Activated T-cell treated with anti-CD3 and anti-CD28 coated beads for 1 hour (primary cell): ENCODE measurements at places on chromosomes 6 and 20.

DNA sequence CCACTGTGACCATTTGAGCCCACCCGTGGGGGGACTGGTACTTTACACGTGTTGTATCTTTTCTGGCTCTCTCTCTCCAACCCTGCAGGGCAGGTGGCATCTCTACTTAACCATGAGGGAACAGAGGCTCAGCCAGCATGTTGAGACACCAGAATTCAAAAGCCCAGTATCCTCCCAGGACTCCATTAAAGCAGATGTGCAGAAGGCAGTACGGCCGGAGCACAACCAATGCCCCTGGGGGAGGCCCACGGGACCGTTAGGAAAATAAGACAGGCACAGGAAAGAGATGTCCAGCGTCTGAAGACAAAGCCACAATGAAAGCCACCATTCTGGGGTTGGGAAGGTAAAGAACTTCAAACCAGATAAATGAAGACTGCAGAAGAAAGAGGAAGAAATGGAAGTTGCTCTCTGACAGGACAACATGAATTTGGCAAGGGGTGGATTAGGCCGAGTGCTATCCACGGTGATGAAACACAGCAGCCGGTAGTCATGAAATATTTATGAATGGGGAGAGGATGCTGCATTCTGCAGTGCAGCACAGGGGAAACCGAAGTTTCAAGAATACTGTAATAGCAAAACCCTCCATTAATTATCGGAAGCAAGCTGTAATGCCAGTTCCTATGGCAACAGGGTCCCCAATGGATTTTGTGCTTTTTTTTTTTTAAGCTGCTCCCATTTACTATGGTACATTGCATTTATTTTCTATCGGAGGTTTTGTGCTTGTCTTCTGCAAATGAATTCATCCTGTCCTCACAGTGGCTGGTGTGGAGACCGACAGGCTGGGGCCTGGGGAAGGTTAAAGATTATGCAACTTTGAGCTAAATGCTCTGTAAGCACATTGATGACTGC, 179.4 kb downstream of the NRN1 start:
- DNase-seq = no peak

- no peak for DNase-seq
Observed at GRCh38 chr6:130615816-130616215, 211.4 kb upstream of the SMLR1 start.

- DNase-seq = no peak
Observed at GRCh38 chr6:151140767-151141166, 99.0 kb upstream of the AKAP12 start.

- no peak for DNase-seq
Observed at GRCh38 chr20:10217721-10218410, 764 bp upstream of the SNAP25 start.

DNA sequence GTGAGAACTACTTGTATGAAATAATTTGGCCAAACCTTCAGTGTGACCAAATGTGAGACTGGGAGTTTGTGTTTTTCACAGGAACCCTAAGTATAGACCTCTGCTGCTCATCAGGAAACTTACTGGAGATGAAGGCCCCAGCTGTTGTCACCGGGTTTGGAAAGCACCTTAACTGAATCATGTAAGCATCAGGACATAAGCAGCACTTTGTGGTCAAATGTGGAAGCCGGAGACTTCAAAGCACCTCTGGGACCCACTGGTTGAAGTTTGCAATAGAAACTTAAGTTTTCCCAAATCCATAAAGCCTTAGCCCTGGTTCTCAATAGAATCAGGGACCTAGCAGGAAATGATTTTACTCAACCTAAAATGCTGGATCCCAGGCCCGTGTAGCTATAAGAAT, 14.3 kb downstream of the TTPAL start:
- no peak for DNase-seq

DNA sequence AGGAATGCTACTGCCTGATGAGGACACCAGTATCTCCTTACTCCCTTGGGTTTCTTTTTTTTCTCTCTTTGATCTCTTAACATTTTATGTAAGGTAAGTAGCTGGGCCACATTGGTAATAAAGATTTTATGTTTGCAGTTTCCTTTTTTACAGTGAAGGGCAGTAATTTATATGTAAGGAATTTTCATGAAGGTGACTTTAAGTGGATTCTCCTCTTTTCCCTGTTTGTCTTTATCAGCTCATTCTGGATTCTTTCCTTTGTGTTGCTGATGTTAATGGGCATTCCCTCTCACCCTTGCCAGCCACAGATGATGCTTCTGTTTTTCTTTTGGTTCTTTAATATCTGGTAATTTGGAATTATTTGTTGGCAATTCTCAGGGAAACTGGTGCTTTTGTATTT, 34.7 kb downstream of the AFDN start:
- DNase-seq = no peak
